CD4-positive, alpha-beta T cell treated with Interleukin-12 subunit alpha and Interleukin-12 subunit beta, for 1 hour (primary cell): ENCODE measurements at places on chromosomes 16 and 17.

DNA sequence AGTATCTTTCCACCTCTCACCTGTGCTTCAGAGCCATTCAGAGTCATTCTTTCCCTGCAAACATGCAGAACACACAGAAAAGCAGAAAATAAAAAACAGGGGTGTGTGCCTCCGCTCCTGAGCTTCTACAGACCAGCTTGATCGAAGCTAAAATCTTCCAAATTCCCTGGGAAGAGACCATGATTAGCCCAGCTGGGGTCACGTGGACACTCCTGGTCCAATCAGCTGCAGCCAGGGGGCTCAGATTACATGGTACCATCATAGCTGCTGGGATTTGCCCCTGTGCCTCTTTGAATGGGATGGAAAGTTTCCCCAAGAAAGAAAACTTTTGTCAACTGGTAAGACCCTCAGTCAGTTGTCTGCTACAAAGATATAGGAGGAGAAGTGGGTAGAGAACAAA, 159.9 kb downstream of the TMEM114 start:
- DNase-seq: no peak

- no peak for DNase-seq
Observed at GRCh38 chr17:74763565-74764387, 12.4 kb downstream of the NAT9 start.

GRCh38 chr17:50477976-50478375, 684 bp upstream of the RSAD1 start:
- DNase-seq: no peak

GRCh38 chr16:68844211-68844564, 857 bp downstream of the TANGO6 start:
- peak; percentile 1 for DNase-seq

- no peak for DNase-seq
Observed at GRCh38 chr17:57154921-57155320, 69.9 kb downstream of the AKAP1 start.
